ENCODE measurements at places on chromosomes 13 and 19.
A peak's percentile ranks its signal among the peaks of the same experiment; 100 is the strongest.

DNA sequence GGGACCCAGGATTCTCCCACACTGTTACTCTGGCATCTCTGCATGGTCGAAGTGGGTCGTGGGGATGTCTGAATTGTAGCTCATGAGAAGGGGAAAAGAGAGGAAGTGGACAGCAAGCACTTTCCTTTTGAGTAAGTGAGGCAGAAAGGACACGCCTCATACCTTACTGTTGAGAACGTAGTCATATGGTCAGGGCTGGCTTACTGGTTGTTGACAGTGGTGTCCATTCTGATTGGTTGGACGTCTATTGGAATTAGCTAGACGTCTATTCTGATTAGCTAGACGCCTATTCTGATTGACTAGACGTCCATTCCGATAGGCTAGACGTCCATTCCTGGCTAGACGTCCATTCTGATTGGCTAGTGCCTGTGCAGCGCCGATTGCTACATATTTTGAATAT, 12.4 kb downstream of the GRIN2D start:
- DNase-seq, result no peak

- DNase-seq, result no peak
These were observed 638.9 kb downstream of the LIG4 start for GRCh38 chr13:107576430-107576829.

- DNase-seq, result no peak
These were observed 542.8 kb downstream of the RFC3 start for GRCh38 chr13:34360702-34361101.

GRCh38 chr19:16861011-16861410, 27.8 kb upstream of the F2RL3 start:
- no peak for DNase-seq

- DNase-seq, result no peak
These were observed 13.1 kb upstream of the COMP start for GRCh38 chr19:18804139-18804601.

GRCh38 chr19:50833117-50833801, at the start of gene KLK15:
TSS of gene KLK15 (minus strand) at chr19:50833574. CDS start at chr19:50831492, 2,082 bp downstream.
- no peak for DNase-seq

DNA sequence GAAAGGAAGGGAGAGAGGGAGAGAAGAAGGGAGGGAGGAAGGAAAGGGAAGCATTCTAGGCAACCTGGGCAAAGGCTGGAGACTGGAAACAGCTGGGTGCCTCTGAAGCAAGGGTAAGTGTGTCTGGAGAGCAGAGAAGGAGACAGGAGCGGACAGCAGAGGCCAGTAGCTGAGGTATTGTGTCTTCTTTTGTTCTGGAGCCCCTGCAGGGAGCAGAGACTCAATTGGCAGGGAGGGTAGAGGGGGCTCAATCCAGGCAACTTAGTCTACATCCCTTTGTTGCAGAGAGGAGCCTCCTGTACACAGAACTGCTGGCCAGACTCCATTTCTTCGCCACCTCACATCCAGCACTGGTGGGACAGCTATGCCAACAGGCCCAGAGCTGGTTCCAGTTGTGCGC, 53.2 kb downstream of the NWD1 start:
- no peak for DNase-seq

DNA sequence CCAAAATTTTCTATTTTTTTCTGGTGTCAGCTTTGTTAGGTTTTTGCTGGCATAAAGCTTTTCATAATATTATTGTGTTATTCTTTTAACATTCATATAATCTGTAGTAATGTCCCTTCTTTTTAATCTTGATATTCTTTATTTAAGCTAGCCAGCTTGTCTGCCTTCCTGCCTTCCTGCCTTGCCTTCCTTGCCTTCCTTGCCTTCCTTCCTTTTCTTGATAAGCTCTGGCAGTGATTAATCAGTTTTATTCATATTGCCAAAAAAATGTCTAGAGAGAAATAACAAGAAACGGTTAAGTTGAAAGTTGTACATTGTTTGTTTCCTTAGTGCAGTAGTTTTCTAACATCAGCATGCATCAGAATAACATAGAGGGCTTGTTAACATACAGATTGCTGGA, 257.5 kb downstream of the MAB21L1 start:
- no peak for DNase-seq

- no peak for DNase-seq
These were observed 22.7 kb downstream of the SLC25A15 start for GRCh38 chr13:40812102-40812501.

DNA sequence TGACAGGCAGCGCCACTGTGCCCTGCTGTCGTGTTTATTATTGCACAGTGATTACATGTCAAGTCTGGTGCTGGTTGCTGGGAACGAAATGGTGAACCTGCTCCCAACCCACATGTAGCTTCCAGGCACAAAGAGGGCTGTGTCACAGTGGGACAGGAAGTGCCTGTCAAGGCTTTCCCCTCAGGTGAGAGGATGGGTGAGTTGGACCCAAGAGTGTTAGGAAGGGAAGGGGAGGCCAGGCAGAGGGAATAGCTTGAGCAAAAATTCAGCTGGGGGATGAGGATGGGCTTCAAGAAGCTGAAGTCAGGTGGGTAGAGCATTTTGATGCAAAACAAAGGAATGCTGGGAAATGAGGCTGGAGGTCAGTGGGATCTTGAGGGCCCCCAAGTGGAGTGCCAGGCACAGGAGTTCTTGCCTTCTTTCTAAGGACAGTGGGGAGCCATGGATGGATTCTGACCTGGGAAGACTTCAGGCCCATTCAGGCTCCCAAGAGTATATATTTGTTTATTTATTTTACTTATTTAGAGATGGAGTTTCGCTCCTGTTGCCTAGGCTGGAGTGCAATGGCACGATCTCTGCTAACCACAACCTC, 8.5 kb upstream of the QTRT1 start:
- DNase-seq, result no peak

GRCh38 chr19:4327252-4327876, 11.3 kb downstream of the STAP2 start:
- peak; percentile 71 for DNase-seq

DNA sequence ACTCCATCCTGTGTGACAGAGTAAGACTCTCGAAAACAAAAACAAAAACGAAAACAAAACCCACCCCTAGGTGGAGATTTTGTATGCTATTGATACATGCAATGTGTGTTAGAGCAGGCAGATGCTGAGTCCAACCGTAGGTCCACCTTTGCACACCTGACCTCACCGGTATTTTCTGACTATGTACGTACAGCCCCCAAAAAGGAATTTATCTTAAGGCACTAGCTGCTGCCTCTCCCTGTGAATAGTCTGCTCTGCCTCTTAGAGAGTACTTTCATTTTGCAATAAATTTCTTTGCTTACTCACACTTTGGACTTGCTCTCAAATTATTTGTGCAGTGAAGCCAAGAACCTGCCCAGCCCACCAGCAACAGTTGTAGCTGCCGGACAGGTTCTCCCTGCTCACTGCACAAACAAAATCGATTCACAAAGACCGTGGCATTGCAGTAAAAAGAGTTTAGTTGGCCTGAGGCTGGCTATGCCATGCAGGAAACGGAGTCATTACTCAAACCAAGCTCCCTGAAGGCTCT, 8.2 kb upstream of the ZNF77 start:
- DNase-seq, result no peak

GRCh38 chr13:87497426-87497825, 173.7 kb upstream of the SLITRK5 start:
- no peak for DNase-seq

GRCh38 chr13:26482451-26483197, 74.9 kb upstream of the WASF3 start:
- DNase-seq, result peak; percentile 39

- no peak for DNase-seq
These were observed 185.3 kb downstream of the EFNB2 start for GRCh38 chr13:106350208-106350607.

- no peak for DNase-seq
These were observed 269.0 kb downstream of the FGF14 start for GRCh38 chr13:102132777-102133295.

- DNase-seq, result no peak
These were observed 2.7 kb downstream of the TNPO2 start for GRCh38 chr19:12720851-12721655.

DNA sequence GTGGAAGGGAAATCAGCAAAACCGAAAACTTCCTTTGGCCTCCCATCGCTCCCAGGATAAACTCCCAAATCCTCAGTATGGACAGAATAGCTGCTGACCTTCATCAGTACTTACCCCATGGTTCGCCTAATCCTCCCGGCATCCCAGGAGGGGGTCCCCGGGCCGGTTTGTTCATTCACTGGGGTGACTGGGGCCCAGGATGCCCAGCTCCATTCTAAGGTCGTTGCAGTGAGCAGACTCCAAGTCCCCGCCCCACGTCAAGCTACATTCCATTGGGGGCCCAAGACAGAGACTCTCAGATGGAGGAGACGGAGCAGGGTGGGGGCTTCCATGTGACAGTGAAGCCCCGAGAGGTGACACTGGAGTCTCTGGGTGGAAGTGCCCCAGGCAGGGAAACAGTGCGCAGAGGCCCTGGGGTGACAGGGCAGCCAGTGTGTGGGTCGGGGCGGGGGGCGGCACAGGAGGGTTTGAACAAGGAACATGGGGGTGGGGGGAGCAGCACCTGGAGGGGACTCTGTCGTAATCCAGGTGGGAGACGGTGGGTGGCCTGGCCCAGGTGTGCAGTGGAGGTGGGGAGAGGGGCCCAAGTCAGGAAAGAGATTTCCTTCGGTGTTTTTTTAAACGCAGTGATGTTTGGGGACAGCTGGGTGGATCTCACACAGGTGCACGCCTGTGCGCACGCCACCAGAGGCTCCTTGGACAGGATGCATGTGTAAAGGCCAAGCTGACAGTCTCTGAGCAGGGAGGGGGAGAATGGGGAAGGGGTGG, 5.1 kb downstream of the SSBP4 start:
- DNase-seq, result no peak

GRCh38 chr19:16472992-16473391, 1.2 kb upstream of the EPS15L1 start:
- no peak for DNase-seq

DNA sequence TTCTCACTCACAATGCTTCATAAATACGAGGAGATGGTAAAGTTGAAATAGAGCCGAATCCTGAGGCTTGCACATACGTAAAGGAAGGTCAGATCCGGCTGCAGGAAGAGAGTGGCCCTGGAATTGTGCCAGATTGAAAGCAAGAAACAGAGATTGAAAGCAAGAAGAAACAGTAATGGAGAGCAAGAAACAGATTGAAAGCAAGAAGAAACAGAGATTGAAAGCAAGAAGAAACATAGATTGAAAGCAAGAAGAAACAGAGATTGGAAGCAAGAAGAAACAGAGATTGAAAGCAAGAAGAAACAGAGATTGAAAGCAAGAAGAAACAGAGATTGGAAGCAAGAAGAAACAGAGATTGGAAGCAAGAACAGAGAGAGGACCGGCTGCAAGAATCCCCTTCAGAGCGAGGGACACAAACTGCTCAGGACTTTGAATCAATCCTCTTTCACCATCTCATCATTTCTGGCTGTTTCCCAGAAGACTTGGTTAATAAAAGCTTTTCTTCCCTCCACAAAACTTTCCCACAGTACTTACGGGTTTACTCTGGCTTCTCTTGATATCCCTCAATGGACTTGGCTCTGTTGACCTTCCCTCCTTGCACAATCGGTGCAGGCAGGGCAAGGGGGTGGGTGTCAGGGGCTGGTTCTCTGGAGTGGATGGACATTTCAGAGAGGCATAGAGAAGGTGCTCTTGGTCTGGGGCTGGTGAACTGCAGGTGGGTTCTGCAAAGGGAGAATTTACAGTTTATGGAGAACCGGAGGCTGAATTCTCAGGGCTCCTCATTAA, 25.5 kb downstream of the OR7A5 start:
- no peak for DNase-seq

DNA sequence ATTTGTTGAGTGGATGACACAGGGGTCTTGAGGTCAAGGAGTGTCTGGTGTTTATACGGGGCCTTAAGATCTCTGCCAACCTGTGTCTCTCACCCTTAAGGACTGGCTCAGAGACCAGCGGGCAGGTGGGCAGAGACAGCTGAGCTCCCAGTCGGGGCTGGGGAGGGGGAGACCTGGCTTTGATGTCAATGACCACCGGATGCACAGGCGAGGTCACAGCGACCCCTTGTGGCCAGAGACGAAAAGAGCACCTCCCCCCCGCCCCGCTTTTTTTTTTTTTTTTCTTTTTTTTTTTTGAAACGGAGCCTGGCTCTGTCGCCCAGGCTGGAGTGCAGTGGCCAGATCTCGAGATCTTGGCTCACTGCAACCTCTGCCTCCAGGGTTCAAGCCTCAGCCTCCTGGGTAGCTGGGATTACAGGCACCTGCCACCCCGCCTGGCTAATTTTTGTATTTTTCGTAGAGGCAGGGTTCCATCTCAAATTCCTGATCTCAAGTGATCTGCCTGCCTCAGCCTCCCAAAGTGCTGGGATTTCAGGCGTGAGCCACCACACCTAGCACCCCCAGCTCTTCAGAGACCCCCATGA, 12.1 kb upstream of the KLK14 start:
- no peak for DNase-seq

DNA sequence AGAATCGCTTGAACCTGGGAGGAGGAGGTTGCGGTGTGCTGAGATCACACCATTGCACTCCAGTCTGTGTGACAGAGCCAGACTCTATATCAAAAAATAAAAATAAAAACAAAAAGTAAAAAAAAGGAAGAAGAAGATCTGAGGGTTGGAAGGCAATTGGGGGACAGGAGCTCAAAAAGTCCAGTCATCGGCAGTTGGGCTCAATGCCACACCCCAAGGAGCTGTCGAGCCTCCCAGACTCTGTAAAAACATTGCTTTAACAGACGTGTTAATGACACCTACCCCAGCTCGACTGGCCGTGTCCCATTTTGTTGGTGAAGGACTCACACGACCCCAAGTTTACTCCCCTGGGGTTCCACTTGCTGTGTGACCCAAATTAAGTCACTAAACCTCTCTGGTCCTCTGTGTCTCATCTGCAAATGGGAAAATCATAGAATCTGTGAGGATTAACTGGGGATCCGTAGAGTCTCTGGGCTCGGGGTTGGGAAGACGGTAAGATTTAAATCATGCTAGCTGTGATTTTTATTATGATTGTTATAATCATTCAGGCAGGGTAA, 7.0 kb downstream of the GNA15 start:
- DNase-seq, result no peak

- no peak for DNase-seq
These were observed 8.2 kb downstream of the LONP1 start for GRCh38 chr19:5711713-5712161.

- no peak for DNase-seq
These were observed 167.5 kb upstream of the UBL3 start for GRCh38 chr13:30017880-30018279.

DNA sequence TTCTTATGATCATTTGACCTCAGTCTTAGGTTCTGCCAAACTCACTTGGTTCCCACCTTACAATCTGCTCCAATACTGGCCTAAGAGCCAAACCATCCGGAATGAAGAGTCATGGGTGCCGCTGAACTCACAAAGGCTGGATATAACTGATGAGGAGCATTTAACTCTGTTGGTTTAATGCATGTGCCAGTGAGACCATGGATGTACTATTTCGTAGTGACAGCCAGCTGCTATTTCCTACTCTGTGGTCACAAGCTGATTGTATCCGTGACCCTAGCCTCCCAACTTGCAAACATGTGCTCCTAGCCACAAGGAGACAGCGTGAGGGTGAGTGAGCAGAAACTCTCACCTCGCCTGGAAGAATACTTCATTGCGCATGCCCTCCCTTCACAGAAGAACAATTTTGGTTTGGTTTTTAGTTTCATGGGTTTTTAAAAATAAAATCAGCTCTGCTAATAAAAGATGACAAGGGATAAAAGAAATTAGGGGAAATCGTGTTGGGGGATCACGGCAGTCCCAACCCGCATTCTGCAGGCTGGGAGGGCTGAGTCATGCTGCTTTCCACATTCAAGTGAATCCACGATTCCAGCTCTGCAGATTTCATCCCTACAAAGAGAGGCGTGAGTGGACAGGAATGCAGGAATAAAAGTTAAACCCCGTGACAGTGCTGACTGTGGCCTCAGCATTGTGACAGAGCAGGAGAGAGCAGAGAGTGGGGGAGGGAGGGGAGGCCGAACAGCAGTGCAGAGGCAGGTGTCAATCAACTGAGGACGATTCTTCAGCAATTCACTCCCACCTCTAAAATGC, 66.8 kb upstream of the RAP2A start:
- no peak for DNase-seq
